ENCODE measurements at places on chromosomes 6 and 20.
A peak's percentile ranks its signal among the peaks of the same experiment; 100 is the strongest.

GRCh38 chr20:46586724-46587123 is 36.3 kb upstream of the OCSTAMP start:
- DNase-seq, result no peak

DNA sequence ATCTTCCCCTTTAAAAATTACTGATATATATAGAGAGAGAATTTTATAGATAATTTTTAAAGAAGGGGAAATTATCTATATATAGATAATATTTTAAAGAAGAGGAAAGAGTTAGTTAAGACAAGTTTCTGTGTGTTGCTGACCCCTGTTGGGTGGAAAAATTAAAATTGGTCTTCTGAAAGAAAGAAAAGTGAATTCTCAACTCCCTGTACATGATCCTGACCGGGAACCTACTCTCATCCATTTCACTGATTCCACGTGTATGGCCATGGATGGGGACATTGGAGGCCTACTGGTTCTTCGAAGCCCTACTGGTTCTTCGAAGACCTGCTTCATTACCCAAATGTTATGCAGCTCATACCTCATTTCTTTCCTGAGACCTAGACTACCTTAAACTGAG is 53.0 kb upstream of the TCF21 start:
- DNase-seq, result no peak

GRCh38 chr6:29661071-29661470 is 4.2 kb downstream of the MOG start:
- no peak for DNase-seq

GRCh38 chr6:167855825-167856425 is 29.2 kb downstream of the AFDN start:
- DNase-seq, result peak; percentile 81

DNA sequence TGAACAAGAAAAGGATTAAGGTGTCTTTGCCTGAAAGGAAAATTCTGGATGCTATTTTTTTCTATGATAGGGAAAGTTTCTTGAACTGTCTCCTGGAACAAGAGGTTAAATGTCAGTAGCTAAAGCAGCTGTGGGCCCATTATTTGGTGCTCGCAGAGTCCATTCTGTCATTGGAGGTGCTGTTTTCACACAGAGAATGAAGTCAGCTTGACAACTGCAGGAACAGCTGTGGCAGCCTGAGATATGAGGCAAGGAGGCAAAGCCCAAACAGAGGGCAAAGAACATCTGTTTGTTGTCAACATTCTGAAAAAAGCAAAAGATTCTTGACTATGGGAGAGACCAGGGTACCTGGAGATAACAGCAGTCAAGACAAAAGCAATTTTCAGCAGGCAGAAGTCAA is 548.2 kb downstream of the KIF16B start:
- DNase-seq, result no peak

- DNase-seq, result no peak
These were observed 104.3 kb downstream of the ADGRG6 start for GRCh38 chr6:142406131-142406530.

- no peak for DNase-seq
These were observed 28.3 kb upstream of the TLDC2 start for GRCh38 chr20:36847710-36848040.

- DNase-seq, result peak; percentile 87
These were observed 109.8 kb downstream of the HFE start for GRCh38 chr6:26196846-26197635.

GRCh38 chr6:84466511-84466910 is 239.1 kb upstream of the CEP162 start:
- peak; percentile 18 for DNase-seq

Measured in AG09309 (cell line).